GM23338 (cell line): ENCODE measurements at places on chromosomes 5 and 9. TPM values are rescaled to one million over a fixed set of nuclear protein-coding genes. Genes with fewer than 3 reads are reported as not detected.

DNA sequence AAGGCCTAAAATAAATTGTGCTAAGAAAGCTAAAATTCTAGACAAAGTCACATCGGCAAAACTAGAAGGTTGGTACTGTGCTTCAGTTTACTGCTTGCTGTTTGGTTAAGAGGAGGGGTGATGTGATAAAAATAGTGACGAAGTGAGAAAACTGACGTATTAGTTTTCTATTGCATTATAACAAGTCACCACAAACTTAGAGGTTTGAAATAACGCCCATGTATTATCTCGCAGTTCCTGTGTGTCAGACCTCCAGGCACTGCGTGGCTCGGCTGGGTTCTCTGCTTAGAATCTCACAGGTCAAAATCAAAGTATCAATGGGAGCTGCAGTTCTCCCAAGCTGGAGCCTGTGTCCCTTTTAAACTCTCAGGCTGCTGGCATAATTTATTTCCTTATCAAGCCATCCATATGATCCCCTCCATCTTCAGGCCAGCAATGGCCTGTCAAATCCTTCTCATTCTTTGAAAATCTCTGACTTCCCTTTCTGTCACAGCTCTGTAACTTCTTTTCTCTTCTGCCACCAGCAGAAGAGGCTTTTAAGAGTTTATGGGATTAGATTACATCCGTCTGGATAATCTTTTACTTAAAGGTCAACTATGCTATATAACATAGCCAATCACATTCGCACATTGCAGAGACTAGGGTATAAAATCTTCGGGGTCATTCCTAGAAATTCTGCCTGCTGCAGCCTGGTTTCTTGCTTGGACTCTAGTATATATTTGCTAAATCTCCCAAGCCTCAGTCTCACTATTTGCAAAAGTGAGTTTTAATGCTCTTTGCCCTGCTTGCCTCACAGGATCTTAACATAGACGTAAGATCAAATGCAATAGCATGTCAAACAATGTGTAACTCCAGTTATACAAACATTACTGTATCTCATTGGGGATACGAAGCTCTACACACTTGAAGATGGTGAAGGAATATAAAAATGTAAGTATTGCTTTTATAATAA, 104.0 kb upstream of the CDKN2B start:
- no peak overlapping the region for H3K4me3 ChIP-seq
- no peaks in the 10 kb centered on the region for H3K27me3 ChIP-seq
- peaks cover 17% of the 10 kb centered on the region for H3K4me1 ChIP-seq

GRCh38 chr9:31908158-31908890, 476.1 kb upstream of the ACO1 start:
- no peaks in the 10 kb centered on the region for H3K27me3 ChIP-seq
- H3K36me3 ChIP-seq: no peaks in the 10 kb centered on the region
- peaks cover 11% of the 10 kb centered on the region; the same call in 1 of the 2 replicates for H3K4me1 ChIP-seq
- no peak overlapping the region for H3K27ac ChIP-seq
- no peak for DNase-seq

DNA sequence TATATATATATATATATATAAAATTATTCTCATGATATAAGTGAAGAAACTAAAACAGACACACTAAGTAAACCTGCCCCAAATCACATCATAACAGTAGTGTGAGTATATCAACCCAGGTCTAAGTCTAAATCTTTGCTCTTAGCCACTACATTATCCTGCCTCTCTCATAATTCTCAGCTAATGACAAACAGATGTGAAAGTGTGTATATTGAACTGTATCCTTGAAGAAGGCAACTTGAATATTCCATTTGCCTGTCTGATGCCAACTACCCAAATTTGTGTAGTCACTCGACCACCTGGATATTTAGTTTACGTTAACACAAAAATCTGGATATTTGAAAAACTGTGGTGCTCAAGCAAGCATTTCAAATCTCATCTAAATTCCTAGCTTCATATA, 97.4 kb downstream of the PPP2R2B start:
- H3K27ac ChIP-seq: no peak overlapping the region
- H3K4me1 ChIP-seq: peaks cover 5% of the 10 kb centered on the region; the same call in 1 of the 2 replicates
- H3K36me3 ChIP-seq: no peaks in the 10 kb centered on the region; the same call in 1 of the 2 replicates
- H3K27me3 ChIP-seq: no peaks in the 10 kb centered on the region
- no peak for DNase-seq
- no peak overlapping the region for H3K4me3 ChIP-seq

GRCh38 chr9:133490201-133490681, 11.3 kb upstream of the SLC2A6 start:
- no peaks in the 10 kb centered on the region for H3K36me3 ChIP-seq
- no peak for DNase-seq
- H3K27me3 ChIP-seq: no peaks in the 10 kb centered on the region

GRCh38 chr9:121297389-121297788, 29.4 kb downstream of the GSN start:
- DNase-seq: no peak
- no peaks in the 10 kb centered on the region for H3K36me3 ChIP-seq
- H3K4me3 ChIP-seq: no peak overlapping the region
- no peak overlapping the region for H3K27ac ChIP-seq
- peaks cover 26% of the 10 kb centered on the region for H3K27me3 ChIP-seq

DNA sequence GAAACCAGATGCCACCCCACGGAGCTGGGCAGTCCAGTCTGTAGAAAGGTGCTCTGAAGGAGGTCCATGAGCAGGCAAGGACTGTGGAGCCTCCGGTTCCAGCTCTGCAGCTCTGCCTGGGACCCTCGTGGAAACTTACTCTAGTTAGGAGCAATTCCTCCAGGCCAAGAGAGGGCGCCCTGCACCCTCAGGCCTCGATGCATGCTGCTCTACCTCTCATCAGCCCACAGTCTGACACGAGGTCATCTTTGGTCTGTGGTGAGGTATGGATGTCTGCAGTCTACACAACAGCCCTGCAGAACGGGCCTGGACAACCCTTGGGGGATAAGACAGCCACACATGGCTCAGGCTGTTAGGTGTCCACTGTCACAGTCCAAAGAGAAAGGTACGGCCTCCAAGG, 50.6 kb upstream of the UBTD2 start:
- H3K27me3 ChIP-seq: no peaks in the 10 kb centered on the region
- no peaks in the 10 kb centered on the region for H3K36me3 ChIP-seq
- no peaks in the 10 kb centered on the region for H3K4me1 ChIP-seq
- H3K27ac ChIP-seq: no peak overlapping the region

GRCh38 chr5:98110791-98111190, 662.7 kb upstream of the RGMB start:
- no peak overlapping the region for H3K4me3 ChIP-seq
- no peaks in the 10 kb centered on the region for H3K27me3 ChIP-seq
- H3K36me3 ChIP-seq: no peaks in the 10 kb centered on the region
- H3K4me1 ChIP-seq: no peaks in the 10 kb centered on the region
- no peak for DNase-seq

GRCh38 chr5:14110196-14110595, 32.9 kb upstream of the TRIO start:
- H3K27ac ChIP-seq: no peak overlapping the region
- no peaks in the 10 kb centered on the region; the same call in 1 of the 2 replicates for H3K36me3 ChIP-seq
- H3K4me3 ChIP-seq: no peak overlapping the region
- H3K4me1 ChIP-seq: peaks cover 18% of the 10 kb centered on the region
- no peak for DNase-seq
- no peaks in the 10 kb centered on the region for H3K27me3 ChIP-seq

- no peak overlapping the region for H3K27ac ChIP-seq
- H3K4me1 ChIP-seq: peaks cover 17% of the 10 kb centered on the region
- no peaks in the 10 kb centered on the region; the same call in 1 of the 2 replicates for H3K36me3 ChIP-seq
Measured at GRCh38 chr9:37562826-37563225, 13.4 kb downstream of the FBXO10 start.

GRCh38 chr9:106879439-106879882, 16.5 kb downstream of the ZNF462 start:
- peaks cover 87% of the 10 kb centered on the region for H3K4me1 ChIP-seq
- no peaks in the 10 kb centered on the region for H3K36me3 ChIP-seq
- no peak for DNase-seq
- no peaks in the 10 kb centered on the region for H3K27me3 ChIP-seq

The IL17B gene
- not detected in 2 replicates for total RNA-seq
